ENCODE measurements at places on chromosomes 5 and 9.

DNA sequence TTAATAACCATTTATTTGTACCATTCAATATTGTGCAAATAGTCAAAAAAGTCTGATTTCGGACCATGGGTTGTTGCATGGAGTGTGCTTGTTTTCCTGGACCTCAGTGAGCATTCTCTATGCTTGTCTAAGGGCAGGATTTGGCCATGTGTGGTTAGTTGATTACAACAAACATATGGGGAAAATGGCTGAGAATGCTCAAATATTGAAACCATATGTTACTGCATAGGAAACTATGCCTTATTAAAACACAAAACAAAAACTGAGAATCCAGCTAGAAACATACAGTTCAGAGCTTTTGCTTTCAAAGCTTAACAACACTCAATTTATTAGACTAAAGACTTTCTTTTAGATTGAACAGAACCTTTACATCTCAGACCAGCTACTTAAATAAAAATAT lies 928.3 kb downstream of the NR2F1-AS1 start:
- DNase-seq = no peak

DNA sequence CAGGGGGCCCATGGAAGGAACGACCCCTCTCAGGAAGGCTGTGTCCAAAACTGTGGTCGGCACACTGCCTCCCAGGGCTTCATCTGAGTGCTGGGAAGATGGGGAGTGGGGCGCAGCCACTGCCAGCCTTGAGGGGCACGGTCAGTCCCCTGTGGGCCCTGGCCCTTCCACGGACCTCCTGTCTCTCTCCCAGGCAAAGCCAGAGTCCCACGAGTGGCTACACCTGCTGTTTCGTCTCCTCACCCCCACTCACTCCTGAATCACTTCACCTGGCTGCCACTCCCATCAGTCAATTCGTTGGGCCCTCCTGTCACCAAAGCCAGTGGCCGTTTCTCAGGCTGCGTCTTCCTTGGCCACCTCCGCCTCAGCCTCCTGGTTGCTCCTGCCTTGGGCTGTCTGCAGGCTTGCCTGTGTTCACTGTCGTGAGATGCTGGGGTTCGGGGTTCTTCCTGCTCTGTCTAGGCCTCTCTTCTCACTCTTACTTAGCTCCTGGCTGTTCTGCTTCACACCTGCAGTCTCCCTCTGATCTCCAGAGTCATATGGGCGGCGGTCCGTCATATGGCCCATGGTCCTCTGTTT lies 58.8 kb upstream of the RNF130 start:
- no peak for DNase-seq

DNA sequence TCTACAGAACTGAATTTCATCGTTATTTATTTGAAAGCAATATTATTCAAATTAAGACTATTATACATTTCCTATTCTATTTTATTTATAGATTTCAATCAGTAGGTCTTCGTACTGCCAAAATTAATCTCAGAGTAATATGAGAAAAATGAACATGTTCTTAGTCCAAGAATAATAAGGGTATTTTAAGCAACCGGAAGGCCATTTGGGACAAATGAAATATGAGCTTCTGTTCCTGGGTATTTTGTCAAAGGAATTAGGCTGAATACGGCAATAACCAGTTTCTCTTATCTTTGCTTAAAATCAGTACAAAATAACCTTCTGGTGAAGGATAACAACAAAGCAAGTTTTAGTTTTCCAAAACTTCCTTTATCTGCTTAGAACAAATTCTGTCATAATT lies 410.3 kb upstream of the PRR16 start:
- DNase-seq = no peak

DNA sequence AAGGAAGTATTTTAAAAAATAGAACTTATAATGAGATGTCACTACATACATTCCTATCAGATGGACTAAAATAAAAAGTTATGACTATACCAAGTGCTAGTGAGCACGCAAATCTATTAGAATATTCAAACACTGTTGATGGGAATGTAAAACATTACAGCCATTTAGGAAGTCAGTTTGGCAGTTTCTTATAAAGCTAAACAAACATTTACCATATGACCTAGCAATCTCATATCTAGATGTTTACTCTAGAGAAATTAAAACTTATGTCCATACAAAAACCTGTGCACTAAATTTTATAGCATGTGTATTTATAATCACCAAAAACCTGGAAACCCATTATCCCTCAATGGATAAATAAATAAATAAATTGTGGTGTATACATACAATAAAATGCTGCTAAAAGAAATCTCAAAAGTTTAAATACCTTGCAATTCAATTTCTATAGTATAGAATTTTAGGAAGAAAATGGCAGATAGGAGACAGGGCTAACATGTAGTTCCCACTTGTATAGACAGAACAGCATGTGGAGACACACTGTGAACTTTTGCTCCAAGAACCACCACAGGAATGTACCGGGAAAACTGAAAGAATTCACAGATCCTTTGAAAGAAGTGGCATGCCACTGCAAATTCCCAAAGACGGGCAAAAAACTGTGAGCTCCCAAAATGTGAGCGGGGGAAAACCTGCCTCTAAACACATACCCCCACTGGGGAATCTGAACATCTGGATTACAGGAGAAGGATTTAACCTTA lies 174.6 kb upstream of the SPEF2 start:
- DNase-seq = no peak
